ENCODE measurements at places on chromosomes 3 and 15.

GRCh38 chr3:134772011-134772410, 23.0 kb upstream of the EPHB1 start:
- DNase-seq, result no peak

GRCh38 chr3:171506743-171507319, 46.6 kb upstream of the TNIK start:
- DNase-seq, result no peak

DNA sequence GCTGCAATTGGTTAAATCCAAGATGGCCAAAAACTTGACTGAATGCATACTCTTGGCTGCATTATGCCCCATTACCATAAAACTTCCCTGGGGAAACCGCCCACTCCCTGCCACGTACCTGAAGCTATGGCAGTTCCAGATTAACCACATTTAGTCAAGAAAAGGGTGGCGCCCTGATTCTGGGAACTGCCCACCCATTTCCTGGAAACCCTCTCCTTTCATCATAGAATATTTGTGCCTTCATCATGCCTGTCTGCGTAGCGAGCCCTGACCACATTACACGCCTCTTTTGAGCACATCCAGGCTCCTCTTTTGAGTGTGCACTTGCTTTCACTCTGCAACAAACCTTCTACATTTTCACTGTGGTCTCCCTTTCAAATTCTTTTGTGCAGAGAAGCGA, 5.2 kb downstream of the LINS1 start:
- peak; percentile 82 for DNase-seq

GRCh38 chr3:137692803-137693431, 71.2 kb upstream of the SOX14 start:
- no peak for DNase-seq

DNA sequence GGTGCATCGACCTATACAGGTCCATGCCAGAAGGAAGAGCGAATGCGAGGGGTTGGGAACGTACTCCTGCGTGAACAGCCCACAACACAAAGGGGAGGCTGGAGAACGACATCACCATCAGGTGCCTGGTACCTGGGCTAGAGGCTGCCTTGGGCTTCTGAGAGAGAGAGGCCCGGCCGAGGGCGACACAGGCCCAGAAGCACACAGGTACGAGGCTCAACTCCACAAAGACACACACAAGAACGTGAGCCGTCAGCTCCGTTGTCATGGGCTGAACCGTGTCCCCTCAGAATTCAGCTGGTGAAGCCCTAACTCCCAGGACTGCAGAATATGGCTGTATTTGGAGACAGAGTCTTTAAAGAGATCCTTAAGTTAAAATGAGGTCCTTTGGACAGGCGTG, 134.3 kb downstream of the ATP10A start:
- DNase-seq, result no peak

- no peak for DNase-seq
These were observed 100.3 kb downstream of the ZIC1 start for GRCh38 chr3:147509448-147509847.

DNA sequence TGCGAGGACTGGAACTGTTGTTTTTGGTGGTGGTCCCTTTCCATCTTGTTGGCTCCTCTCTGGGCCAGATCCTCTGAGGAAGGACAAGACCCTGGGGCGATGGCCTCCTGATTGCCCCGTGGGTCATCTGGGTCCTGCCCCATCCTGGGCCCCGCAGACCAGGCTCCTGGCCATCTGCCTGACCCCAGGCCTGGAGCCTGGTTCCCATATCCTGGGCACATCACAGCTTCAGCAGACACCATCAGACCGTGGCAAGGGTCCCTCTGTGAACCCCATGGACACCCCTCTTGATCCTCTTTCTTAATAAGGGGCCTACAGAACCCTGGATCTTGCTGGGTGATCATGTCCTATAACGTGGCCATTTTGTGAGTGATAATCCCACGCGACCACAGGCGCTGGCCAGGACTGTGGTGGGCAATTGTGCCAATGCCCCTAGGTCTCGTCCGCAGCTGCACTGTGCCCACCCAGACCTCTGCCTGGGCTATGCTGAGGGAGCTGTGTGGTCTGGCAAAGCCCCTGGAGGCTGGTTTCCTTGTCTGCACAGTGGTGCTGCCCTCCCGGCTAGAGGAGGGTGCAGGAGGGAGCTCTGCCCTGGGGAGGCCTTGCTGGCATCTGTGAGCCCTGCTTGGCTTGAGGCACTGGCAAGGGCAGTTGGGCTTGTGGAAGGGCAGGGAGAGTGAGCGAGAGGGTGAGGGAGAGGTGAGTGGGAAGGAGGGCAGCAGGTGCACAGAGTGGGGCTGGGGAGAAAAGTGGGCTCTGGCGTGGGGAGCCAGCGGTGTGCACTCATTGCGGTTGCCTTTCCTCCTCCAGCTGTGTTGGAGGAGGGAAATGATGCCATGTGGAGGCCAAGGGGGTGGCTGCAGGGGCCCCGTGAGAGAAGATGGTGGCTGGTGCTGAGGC, 53.1 kb upstream of the PRR23E start:
- no peak for DNase-seq

DNA sequence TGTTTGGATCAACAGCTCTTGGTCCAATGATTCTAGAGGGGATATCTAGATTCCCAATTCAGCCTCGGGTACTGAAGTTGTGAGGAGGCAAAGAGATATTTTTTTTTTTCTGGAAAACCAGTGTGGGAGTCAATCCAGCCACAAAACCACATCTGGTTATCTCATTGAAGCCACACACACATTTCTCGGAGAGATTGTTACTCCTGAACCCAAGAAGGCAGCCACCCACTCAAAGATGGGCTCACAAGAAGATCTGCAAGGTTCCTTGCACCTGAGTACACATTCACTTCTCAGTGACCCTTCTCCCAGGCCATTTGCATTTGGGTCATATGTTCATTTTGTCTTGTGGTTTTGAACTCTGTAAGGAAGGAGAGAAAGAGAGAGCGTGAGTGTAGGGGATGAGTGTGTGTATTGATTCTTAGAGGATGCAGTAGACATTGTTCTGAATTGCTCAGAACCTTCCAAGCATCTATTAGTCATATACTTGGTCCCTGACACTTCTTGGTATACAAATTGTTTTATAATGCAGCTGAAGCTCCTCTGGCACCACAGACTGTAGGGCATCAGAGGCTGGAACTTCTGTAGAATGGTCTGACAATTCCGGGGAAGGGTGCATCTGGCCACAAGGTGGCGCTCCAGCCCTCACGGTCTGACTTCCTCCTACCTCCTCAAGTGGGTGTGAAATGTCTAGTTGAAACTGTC, 39.3 kb upstream of the TRA2B start:
- DNase-seq, result peak; percentile 65

GRCh38 chr3:186949281-186949982, 19.1 kb downstream of the ST6GAL1 start:
- DNase-seq, result no peak

- no peak for DNase-seq
These were observed 1158.9 kb upstream of the EPHA6 start for GRCh38 chr3:95655363-95655986.

- DNase-seq, result peak; percentile 57
These were observed 144.2 kb downstream of the ANO10 start for GRCh38 chr3:43477600-43477999.

- DNase-seq, result no peak
These were observed 69.8 kb upstream of the BFSP2 start for GRCh38 chr3:133330065-133330464.

- no peak for DNase-seq
These were observed 1026.2 kb downstream of the NAALADL2 start for GRCh38 chr3:175885231-175885766.

DNA sequence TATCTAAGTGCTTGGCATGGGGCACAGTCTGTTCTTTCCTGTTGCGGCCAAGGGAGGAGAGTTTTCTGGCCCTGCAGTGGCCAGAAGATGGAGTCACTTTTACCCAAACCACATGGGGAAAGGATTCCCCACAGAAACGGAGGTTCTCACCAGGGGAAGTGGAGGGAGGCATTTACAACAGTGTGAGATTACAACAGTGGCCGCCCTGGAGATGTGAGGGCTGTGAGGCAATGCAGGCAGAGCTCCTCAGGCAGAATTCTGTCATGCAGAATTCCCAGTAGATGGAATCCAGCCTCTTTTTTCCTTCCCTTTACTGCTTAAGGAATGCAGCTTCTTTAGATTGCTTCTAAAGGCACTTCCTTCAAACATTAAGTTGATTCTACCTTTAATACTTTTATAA, 83.1 kb downstream of the CACNA1D start:
- no peak for DNase-seq

GRCh38 chr3:190384309-190384756, 3.6 kb upstream of the CLDN16 start:
- DNase-seq, result no peak

DNA sequence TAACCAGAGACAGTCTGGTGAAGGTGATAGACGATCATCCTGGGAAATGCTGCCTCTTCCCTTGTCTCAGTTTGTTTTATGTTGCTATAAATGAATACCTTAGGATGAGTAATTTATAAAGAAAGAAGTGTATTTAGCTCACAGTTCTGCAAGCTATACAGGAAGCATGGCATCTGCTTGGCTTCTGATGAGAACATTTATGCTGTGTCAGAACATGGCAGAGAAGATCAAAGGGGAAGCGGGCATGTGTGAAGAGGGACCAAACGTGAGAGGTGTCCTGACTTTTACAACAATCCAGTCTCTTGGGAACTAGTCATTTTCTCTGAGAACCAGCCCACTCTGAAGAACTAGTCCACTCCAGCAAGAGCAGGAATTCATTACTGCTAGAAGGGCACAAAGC, 9.6 kb downstream of the CMC1 start:
- DNase-seq, result no peak

- peak; percentile 59 for DNase-seq
These were observed 26.2 kb downstream of the MAP4 start for GRCh38 chr3:47989981-47990440.

GRCh38 chr15:78617516-78617915, 3.3 kb downstream of the CHRNA3 start:
- DNase-seq, result no peak

DNA sequence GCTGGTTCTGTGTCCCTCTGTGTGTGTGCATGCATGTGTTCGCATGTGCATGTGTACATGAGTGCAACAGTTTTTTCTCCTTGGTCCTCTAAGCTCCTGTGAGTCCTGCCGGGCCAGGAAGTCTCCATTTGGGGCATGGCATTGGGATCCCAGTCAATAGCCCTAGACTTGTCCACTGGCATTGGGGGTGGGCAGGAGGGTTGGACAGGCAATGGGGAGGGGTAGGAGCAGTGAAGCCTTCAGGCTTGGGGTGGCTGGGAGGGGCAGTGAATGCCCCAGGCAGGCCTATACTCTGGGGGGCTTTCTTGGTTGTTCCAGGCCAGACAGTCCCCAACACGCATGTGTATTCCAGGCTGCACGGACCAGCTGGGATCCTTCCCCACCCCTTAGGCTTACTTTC, 15.6 kb upstream of the C15orf39 start:
- DNase-seq, result no peak

- DNase-seq, result no peak
These were observed 748.5 kb downstream of the NTRK3 start for GRCh38 chr15:87508086-87508485.

DNA sequence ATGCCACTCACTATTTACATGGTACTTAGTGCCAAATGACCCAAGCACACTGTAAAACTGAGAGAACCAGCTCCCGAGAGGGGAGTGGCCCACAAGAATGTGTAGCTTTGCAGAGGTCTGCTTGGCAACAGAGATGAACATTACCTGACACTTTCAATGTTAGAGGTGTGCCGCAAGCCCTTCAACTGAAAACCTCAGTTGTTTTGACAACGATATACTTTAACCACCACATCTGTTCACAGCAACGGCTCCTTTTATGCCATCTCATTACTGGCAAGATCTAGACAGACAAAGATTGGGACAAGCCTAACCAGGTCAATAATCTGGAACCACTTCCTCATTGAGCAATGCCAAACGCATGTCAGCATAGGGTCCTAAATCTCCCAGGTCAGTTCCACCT, 23.7 kb downstream of the NEK10 start:
- peak; percentile 8 for DNase-seq

- DNase-seq, result no peak
These were observed 81.6 kb upstream of the PRR20G start for GRCh38 chr3:127369356-127369935.

DNA sequence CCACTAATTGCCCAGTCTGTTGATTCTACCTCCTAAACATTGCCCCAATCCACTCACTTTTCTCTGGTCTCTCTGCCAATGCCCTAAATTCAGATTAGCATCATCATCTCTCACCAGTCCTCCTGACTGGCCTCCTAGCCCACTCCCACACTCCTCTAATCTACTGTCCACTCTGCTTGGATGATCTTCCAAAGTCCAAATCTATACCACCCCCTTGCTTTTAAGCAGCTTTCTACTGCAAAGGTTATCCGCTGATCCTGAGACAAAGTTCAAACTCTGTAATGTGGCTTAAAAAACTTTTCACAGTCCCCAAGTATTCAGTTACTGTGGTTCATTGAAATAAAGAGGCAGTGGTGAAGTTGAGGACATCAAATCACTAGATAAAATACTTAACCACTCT, 37.6 kb downstream of the SNX4 start:
- DNase-seq, result no peak

- DNase-seq, result no peak
These were observed 48.5 kb downstream of the STARD9 start for GRCh38 chr15:42623951-42624350.

DNA sequence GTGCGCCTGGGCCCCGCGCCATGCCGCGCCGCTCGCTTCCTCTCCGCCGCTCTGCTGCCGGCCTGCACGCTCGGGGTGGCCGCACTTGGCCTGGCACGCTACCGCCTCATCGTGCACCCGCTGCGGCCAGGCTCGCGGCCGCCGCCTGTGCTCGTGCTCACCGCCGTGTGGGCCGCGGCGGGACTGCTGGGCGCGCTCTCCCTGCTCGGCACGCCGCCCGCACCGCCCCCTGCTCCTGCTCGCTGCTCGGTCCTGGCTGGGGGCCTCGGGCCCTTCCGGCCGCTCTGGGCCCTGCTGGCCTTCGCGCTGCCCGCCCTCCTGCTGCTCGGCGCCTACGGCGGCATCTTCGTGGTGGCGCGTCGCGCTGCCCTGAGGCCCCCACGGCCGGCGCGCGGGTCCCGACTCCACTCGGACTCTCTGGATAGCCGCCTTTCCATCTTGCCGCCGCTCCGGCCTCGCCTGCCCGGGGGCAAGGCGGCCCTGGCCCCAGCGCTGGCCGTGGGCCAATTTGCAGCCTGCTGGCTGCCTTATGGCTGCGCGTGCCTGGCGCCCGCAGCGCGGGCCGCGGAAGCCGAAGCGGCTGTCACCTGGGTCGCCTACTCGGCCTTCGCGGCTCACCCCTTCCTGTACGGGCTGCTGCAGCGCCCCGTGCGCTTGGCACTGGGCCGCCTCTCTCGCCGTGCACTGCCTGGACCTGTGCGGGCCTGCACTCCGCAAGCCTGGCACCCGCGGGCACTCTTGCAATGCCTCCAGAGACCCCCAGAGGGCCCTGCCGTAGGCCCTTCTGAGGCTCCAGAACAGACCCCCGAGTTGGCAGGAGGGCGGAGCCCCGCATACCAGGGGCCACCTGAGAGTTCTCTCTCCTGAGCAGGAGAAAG, 951 bp downstream of the GPR62 start:
- DNase-seq, result no peak

GRCh38 chr15:40949756-40950207, 3.5 kb upstream of the CHAC1 start:
- no peak for DNase-seq

GRCh38 chr3:158590223-158590622, 19.2 kb downstream of the MLF1 start:
- no peak for DNase-seq

- no peak for DNase-seq
These were observed 344.7 kb upstream of the CDIN1 start for GRCh38 chr15:36234743-36235142.

Measured in effector memory CD4-positive, alpha-beta T cell (primary cell).